ENCODE measurements at places on chromosomes 13 and 19.

- no peak for DNase-seq
Measured at GRCh38 chr19:10184636-10185035, 10.1 kb downstream of the DNMT1 start.

- no peak for DNase-seq
Measured at GRCh38 chr13:50527188-50527587, 316.3 kb downstream of the DLEU7 start.

DNA sequence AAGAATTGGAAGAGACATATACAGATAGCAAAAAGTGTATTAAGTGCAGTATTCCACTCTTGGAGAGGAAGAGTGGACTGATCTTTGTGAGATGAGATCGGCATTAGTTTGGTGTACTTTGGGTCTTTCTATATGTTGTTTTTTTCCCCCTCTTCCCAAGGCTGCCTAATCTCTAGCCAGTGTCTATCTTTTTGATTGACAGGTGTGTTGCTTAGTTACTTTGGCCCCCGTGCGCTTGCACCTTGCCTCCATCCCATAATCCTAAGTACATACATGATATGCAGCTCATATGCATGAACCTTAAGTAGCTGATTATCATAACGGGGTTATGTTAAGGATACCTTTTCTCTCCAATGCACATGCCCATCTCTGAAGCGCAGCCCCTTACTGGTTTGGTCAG lies 4.3 kb upstream of the SLC7A10 start:
- no peak for DNase-seq

DNA sequence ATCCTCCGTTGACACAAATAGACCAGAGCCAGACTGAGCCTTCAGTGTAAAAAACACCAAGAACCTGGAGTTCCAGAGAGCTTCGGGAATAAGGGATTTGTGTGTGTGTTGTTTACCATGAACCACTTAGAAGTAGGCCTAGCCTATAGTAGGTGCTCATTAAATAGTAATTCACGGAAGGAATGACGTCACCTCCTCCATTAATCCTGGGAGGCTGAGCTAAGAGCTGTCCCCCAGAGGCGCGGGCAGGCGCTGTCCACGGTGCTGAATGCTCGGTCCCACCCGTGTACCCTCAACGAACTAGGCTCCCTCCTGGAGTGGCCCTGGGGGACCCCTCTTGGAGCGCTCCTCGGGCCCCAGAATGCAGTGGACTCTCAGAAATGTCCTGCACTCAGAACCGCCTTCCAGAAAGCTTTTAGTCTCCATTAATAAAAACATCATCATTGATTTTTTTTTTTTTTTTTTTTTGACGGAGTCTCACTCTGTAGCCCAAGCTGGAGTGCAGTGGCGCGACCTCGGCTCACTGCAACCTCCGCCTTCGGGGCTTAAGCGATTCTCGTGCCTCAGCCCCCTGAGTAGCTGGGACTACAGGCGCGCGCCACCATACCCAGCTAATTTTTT lies 6.5 kb downstream of the UNC13A start:
- DNase-seq, result peak; percentile 35

DNA sequence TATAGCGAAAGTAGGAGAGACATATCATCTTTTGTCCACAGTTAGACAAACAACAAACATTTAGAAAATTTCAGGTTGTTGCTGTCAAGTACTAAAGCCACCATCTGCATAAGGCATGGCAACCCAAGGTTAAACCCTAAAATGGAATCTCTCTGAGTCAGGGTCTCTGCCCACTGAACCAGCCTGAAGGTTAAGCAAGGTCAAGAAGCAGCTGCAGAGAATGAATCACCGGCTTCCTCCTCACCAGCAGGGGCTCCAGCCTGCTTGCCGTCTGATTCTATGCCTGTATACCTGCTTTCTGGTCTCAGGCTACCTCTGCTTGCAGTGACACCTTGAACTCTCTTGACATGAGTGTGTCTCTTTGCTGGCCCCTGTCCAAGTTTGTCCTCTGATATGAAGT lies 726.2 kb upstream of the SGCG start:
- DNase-seq, result no peak

- no peak for DNase-seq
Measured at GRCh38 chr19:18655173-18655844, 18.5 kb downstream of the KLHL26 start.

GRCh38 chr19:45560038-45560437 lies 24.6 kb downstream of the OPA3 start:
- no peak for DNase-seq

- no peak for DNase-seq
Measured at GRCh38 chr13:59666504-59666903, 497.2 kb downstream of the DIAPH3 start.

DNA sequence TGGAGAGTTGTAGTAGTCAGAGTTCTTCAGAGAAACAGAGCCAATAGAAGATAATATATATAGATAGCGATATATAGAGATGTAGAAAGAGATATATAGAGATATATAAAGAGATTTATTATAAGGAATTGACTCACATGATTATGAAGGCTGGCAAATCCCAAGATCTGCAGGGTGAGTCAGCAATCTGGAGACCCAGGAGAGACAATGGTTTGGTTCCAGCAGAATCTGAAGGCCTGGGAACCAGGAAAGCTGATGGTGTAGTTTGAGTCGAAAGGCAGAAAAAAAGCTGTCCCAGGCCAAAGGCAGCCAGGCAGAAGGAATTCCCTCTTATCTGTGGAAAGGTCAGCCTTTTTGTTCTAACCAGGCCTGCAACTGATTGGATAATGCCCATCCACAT lies 194.1 kb downstream of the NUFIP1 start:
- no peak for DNase-seq

DNA sequence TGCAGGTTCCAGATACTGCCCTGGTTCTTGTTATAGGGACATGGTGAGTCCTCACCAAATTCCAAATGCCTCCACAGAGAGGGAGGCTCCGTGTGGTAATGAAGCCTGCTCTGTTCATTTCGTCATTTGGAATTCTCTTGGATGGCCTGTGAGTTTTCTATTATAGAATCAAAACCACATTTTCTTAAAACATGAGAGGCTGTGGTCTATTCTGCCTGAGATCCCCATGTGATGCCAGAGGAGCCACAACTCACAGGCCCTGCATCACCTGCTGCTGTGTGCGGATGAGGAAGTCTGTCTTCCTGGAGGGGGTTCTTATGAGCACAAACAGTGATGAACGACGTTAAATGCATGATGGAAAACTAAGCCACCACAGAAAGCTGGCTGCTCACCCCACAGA lies 264.4 kb downstream of the UQCRFS1 start:
- DNase-seq, result no peak

- peak; percentile 48 for DNase-seq
Measured at GRCh38 chr13:40665126-40666044, 1.1 kb downstream of the FOXO1 start.

DNA sequence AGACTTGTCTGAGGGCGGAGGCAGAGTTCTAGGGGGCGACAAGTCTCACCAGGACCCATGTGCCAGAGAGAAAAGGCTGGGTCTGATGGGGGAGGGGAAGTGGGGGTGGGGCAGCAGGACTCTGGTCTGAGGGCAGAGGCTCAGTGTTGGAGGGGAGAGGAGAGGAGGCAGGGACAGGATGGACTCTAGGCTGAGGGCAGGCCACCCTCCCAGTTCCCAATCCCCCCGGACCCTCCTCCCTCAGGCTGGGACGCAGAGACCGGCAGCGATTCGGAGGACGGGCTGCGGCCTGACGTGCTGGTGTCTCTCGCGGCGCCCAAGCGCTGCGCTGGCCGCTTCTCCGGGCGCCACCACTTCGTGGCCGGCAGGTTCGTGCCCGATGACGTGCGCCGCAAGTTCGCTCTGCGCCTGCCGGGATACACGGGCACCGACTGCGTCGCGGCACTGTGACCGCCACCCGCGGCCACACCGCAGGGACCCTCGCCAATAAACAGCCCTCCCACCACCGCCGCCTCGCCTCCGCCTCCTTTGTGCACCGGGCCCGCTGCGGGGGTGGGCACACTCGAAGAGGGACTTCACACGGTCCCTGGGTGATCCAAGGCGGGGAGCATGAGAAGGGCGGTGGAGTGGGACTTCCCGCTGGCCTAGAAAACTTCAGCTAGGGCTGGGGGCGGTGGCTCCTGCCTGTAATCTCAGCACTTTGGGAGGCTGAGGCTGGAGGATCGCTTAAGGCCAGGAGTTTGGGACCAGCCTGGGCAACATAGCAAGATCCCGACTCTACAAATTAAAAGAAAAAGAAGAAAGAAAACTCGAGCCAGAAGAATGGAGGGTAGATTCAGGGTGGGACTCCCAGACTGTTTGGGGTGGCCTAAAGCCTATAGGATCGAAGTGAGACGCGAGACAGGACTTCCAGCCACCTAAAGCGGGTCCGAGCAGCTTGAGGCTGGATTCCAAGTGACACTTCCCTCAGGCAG lies 703 bp upstream of the CILP2 start:
- no peak for DNase-seq

DNA sequence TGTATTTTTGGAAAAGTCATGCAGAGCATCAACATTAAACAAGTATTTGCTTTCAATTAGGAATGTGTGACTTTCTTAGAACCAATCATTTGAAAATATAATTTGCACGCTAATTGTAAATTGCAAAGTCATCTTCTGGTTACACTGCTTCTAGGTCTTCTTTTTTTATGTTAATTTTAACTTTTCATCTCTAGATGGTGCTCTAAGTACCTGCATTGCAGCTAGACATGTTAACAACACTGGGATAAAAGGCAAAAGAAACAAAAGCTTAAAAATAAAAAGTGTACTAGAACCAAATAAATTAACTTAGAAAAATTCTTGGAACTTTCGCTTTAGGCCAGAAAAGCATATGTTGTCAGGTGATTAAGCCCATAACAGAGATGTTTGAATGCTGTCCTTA lies 2758.2 kb downstream of the PCDH9 start:
- DNase-seq, result no peak

DNA sequence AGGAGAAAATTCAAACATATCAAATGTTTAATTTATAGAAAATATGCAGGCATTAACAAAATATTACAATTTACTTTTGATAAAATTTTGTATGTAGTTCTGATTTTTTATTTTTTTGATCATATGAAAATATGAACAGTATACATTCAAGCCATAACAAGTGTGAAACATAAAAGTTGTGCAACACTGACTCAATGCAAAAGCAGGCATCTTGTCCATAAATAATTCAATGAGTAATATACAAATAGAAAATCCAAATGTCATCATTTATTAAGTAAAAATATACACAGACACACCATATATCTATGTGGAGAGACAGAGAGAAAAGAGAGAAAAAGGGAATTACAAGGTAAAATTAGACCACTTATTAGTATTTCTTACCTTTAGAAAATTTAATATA lies 1183.9 kb downstream of the SLITRK1 start:
- no peak for DNase-seq

- DNase-seq, result no peak
Measured at GRCh38 chr13:50015258-50015657, at the start of gene KCNRG. TSS of gene KCNRG (plus strand) at chr13:50015444. CDS start at chr13:50015494, 50 bp downstream.

- no peak for DNase-seq
Measured at GRCh38 chr13:51396352-51396751, 56.5 kb downstream of the INTS6 start.

DNA sequence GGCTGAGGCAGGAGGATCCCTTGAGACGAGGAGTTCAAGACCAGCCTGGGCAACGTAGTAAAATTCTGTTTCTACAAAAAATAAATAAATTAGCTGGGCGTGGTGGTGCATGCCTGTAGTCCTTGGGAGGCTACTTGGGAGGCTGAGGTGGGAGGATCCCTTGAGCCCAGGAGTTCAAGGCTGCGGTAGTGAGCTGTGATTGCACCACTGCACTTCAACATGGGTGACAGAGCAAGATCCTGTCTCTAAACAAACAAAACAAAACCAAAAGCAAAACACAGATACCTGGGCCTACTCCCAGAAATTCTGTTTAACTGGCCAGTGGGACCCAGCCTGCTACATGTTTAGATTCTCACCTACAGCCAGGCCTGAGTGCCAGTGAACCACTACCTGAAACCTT lies 74.6 kb upstream of the MEDAG start:
- no peak for DNase-seq

- no peak for DNase-seq
Measured at GRCh38 chr19:2127758-2128157, 23.6 kb downstream of the AP3D1 start.

- DNase-seq, result no peak
Measured at GRCh38 chr13:93963266-93964145, 516.0 kb downstream of the DCT start.

- DNase-seq, result no peak
Measured at GRCh38 chr19:13795595-13796300, 505 bp downstream of the ZSWIM4 start.

DNA sequence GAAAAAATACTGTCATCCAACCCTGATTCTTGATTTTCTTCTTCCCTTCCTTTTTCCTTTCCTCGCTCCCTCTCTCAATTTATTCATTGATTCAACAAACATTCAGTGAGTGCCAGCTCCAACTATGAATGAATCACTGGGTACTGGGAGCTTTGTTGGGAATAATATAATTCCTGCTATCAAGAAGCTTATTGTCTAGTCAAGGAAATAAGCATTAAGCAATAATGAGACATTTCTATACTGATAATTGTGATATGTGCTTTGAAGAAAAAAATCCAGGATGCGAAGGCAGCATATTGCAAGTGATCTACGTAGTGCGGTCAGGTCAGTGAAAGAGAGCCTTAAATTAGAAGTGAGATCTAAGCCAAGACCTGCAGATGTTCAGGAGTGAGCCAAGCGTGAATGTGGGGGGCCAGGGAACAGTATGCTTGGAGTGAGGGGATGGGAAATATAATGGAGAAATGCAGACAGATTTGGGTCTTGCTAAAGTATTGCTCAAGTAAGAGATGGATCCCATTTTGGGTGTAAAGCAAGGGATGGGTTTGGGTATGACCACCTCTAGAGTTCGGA lies 253.5 kb downstream of the LHFPL6 start:
- DNase-seq, result no peak

- DNase-seq, result no peak
Measured at GRCh38 chr13:103573446-103573845, 507.2 kb upstream of the SLC10A2 start.

- DNase-seq, result no peak
Measured at GRCh38 chr19:29645911-29646310, 19.4 kb upstream of the PLEKHF1 start.

- DNase-seq, result no peak
Measured at GRCh38 chr13:50829226-50829625, 14.3 kb downstream of the DLEU7 start.

- DNase-seq, result no peak
Measured at GRCh38 chr19:8321986-8322637, 816 bp downstream of the RPS28 start.

All from naive thymus-derived CD8-positive, alpha-beta T cell (primary cell).